ENCODE measurements at places on chromosomes 1 and 21.

DNA sequence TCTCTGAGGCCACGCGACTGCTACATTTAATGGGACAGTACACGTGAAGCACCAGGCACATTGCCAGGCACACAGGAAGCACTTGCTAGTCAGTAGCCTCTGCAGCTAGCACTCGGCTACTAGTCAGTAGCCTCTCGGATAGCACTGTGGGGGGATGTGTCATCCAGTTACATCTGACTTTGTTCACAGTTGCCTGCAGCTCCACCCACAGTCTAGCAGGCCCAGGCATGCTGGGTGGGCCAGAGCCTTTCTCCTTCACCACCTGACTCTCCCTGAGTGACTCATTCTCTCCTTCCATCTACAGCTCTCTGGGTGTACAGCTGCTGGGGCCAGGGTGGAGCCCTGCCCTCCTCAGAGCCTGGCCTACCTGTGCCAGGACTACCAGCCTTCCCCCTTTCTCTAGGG is 51.5 kb downstream of the PTPRF start:
- DNase-seq = peak; percentile 62

DNA sequence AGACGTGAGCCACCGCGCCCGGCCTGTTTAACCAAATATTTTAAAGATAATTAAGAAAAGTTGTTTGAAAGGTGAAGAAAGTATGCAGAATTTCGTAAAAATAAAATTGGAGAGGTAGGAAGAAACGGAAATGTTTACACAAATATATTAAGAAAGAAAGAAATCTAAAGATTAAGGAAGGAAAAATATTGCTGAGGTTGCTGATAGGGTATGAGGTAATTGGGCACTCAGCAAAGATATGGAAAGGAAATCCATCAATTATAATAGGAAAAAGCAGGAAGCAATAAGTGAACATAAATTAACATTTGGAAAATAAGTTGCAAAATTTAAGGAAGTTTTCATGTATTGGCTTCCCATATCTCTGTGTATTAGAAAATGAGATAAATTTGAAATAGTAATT is 225.9 kb downstream of the KCNT2 start:
- no peak for DNase-seq

GRCh38 chr1:87389011-87389410 is 60.3 kb downstream of the LMO4 start:
- DNase-seq = no peak

GRCh38 chr1:190436615-190437014 is 41.0 kb downstream of the BRINP3 start:
- no peak for DNase-seq
